Hindlimb muscle (tissue), 1 donor: ENCODE measurements at places on chromosomes 3 and 15.

GRCh38 chr3:64667887-64668581, 19.8 kb downstream of the ADAMTS9 start:
- no peak for DNase-seq

DNA sequence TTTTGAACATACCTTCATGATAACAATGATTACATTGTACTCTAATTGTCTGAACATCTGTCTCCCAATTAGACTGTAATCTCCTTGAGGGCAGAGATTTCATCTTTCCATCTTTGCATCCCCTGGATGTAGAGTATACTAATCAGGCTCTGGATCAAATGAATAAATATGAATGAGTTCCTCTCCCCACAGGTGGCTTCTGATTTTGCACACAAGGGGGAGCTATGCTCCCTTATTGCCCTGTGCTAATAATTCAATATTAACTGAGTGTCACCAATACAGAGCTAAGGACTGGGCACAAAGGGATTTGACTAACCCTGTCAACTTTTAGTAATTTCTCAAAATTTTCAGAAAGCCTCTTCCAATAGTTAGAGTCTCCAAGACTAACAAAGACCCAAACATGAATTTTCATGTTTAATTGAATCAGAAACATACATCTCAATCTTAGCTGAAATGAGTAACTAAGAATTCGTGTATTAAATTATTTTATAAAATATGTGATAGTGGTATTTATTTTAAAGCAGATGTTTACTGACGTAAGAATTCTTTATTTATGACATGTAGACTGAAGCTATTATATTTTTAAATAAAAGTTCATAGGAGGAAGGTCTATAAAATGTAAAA, 3.0 kb downstream of the DUOXA1 start:
- no peak for DNase-seq

DNA sequence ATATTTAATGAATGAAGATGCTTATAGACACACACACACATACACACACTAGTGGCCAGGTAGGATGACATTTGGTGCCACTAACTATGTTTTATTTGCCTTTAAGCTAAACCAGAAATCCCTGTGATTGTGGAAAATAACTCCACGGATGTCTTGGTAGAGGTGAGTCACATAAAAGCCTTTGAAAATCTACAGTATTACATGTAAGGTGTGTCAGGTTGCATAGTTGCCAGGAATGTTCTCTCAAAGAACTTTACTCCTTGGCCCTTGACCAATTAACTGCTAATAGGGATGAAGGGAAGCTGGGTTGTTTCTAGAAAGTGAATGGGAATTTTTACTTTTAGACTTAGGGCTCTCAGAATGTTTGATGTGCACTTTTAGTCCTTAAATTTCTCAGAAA, 9.9 kb downstream of the ZBED2 start:
- DNase-seq, result no peak

DNA sequence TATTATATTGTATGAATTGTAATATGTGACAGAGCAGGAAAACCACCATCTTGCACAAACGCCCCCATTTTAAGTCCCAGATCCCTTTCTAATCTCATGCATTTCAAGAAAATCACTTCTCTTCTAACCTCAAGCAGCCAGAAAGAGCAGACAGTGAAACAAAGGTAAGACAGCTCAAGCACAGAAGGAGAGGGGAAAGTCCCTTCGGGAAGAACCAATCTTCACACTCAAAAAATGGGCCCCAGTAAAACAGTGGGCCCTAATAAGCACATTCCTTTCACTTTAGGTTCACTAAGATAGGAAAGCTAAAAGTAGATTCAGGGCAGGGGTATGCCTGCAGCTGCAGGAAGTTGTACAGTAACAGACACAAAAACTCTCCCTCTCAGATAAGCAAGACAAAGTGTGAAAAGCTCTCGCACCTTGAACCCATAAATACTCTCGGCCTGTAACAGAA, 1268.7 kb downstream of the SI start:
- DNase-seq, result no peak

GRCh38 chr15:43244092-43244491, 22.6 kb downstream of the TGM5 start:
- no peak for DNase-seq

DNA sequence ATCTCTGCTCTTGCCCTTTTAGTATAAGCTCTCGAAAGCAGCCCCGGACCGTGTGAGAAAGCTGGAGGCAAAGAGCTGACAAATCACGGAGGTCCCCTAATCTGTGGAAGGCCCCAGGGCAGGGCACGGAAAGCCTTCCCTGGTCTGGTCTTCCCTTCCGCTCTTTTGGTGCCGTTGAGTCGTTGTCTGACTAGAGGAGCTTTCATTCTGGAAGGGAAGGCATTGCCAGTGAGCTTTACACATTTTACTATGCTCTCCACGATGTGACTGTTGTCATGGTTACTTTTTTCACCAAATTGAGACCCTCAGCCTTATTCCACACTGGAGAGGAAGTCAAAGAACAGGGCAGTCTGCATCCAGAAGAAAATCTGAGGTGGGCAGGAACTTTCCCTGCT, 71.7 kb downstream of the CYP19A1 start:
- DNase-seq, result no peak

DNA sequence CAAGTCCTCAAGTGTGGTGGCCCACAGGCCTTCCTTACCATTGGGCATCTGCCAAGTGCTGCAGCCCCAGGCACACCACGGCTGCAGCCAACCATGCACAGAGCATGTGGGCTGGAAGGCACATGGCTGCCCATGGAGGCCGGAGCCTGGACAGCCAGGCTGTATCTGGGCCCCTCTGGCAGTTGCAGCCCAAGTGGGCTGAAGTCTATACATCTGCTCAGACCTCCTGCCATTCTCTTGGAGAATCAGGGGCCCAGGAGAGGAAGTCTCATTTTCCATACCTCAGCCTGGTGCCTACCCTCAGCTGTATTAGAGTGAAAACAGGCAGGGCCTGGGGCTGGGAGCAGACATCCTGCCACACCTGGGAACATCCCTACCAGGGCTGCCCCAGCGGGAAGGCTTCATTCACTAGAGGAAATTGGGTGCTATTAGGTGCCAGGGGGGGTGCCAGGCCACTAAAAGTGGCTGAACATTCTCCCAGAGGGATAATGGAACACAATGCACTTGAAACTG, 48.0 kb upstream of the SLCO2A1 start:
- DNase-seq, result no peak

DNA sequence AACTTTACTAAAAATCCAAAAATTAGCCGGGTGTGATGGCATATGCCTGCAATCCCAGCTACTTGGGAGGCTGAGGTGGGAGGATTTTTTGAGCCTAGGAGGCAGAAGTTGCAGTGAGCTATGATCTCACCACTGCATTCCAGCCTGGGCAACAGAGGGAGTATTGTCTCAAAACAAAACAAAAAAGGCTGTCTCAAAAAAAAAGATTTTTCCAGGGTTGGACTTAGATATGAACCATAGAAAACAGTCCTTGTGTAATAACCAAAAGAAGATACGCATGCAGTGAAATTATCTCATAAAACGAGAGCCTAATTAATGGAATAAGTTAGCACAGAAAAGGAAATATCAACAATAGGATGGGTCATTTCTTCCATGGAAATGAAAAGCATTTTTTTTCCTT, 320.4 kb upstream of the RASGRP1 start:
- DNase-seq, result no peak

GRCh38 chr3:14290631-14291385, 111.6 kb upstream of the SLC6A6 start:
- DNase-seq, result no peak

GRCh38 chr15:66897971-66898370, 167.4 kb upstream of the SMAD3 start:
- DNase-seq, result no peak

GRCh38 chr3:194382892-194383223, 13.3 kb upstream of the LRRC15 start:
- no peak for DNase-seq

DNA sequence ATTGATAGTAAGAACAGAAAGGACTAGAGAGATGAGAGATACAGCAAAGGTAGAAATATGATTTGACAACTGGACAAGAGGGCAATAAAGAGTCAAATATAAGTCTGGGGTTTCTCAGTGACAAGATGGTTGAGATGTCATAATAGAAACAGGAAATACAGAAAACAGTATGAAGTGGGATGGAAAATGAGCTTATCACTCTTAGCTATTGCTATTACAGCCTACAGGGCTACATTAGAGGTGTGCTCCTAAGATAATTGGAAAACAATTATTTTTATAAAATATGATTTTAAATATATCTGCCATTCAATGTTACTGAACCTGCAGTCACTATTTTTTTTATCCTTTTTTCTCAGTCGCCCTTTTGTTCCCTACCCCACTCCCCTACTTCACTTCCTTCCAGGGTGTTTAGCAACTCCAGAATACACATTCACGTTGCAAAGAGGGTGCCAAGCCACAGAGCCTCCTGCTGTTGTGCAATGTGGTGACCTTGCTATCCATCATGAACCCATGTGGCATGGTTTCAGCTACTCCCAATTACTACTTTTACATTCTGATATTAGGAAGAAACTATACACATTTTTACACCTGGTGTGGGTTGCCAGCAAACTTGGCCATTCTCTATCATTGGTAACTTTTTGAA, 6.0 kb downstream of the NRG4 start:
- no peak for DNase-seq

- no peak for DNase-seq
These were observed 315.0 kb upstream of the LRRFIP2 start for GRCh38 chr3:37489355-37489754.
